Activated CD4-positive, alpha-beta T cell treated with anti-CD3 and anti-CD28 coated beads, Interleukin-2, amount 50 U/mL, for 4 hours (primary cell): ENCODE measurements at places on chromosomes 5 and 9.

GRCh38 chr9:122190597-122191381, 31.1 kb downstream of the MORN5 start:
- no peak for DNase-seq

DNA sequence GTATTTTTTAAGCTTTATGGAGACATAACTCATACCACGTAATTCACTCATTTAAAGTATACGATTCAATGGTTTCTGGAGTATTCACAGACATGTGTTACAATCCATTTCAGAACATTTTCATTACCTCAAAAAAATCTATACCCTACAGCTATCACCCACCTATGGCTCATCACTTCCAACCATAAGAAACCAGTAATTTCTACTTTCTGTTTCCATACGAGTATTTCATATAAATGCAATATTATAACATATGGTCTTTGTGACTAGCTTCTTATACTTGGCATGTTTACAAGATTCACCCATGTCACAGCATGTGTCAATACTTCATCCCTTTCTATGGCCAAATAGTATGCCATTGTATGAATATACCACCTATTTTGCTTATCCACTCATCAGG, 18.8 kb downstream of the UBQLN1 start:
- DNase-seq, result no peak

GRCh38 chr9:81476813-81477490, 212.4 kb downstream of the TLE1 start:
- DNase-seq, result no peak

- no peak for DNase-seq
Observed at GRCh38 chr5:96175090-96175489, 213.4 kb upstream of the ELL2 start.

DNA sequence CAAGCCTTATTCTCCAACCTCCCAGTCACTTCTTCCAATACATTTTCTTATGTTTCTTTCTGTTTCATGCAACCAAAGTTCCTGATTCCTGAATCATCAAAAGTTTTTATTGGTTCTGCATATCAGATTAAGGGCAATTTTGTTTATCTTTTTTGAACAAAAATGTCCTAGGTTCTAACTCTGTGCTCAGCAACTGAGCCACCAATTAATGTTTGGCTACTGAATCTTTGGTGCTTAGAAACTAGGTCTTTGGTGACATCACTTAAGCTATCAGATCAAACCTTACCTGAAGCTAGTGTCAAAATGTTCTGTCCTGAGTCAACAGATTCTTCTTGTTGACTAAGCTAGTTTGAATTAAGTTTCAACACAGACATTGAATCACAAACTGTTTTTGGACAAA, 56.1 kb downstream of the FGF18 start:
- DNase-seq, result no peak

DNA sequence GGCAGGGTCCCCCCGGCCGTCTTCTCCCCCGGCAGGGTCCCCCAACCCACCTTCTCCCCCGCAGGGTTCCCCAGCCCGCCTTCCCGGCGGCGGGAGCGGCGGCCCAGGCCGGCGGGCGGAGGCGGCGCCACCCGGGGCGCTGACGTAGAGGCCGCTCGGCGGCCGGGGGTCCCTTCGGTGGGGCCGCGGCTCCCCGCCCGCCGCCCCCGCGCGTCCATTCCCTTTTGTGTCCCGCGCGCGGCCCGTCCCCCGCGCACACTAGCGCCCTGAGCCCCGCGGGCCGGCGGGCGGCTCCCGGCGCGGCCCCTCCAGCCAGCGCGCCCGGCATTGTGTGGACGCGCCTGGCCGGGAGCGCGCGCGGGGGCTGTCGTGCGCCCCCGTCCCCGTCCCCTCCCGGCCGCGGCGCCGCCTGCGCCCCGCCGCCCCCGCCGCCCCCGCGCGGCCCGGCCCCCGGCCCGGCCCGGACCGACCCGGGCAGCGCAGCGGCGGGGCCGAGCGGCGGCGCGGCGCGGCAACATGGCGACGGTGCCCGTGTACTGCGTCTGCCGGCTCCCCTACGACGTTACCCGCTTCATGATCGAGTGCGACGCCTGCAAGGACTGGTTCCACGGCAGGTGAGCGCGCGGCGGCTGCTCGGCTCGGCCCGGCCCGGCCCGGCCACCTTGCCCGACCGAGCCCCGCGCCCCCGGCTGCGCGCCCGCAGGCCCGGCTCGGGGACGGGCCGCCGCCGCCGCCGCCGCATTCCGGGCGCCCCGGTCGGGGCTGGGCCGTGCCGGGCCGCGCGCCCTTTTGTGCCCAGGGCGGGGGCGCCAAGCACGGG, at the start of gene PHF2:
PHF2 (plus strand) TSS at position 327 of the 820 bp plus-strand sequence; CDS start at position 517, 190 bp downstream.
- DNase-seq, result peak; percentile 29

DNA sequence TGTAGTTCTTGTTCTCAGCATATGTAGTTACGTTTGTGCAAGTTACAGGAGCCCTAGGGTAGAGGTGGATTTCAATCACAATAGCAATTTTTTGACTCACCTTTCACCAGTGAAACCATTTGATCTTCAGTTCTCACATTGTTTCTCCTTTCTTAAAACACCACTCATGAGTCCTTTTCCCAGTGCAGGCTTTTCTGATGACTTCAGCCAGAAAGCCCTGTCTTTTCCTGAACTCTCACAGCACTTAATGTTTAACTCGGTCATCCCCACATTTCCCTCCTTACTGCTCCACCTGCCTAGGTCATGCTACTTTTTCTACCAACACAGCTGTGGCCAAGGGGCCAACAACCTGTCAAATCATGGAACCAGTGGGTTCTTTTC, 37.9 kb downstream of the ARHGEF28 start:
- no peak for DNase-seq

DNA sequence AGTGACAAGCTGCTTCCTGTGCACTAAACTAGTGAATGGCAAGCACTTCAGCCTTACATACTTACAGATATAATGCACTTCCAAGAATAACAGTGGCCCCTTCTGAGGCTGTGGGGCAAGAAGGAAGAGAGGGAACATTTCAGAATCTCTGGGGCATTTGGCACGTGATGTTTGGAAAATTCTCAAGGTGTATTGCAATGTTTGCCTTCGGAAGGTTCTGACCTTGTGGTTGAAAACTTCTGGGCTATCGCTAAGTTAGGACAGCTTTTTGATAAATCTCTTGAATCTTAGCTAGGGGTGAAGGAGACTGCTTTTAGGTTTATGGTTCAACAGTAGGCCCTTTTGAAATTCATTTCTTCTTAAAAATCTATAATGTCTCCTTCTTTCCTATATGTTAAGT, 7.1 kb upstream of the FGF10 start:
- no peak for DNase-seq

DNA sequence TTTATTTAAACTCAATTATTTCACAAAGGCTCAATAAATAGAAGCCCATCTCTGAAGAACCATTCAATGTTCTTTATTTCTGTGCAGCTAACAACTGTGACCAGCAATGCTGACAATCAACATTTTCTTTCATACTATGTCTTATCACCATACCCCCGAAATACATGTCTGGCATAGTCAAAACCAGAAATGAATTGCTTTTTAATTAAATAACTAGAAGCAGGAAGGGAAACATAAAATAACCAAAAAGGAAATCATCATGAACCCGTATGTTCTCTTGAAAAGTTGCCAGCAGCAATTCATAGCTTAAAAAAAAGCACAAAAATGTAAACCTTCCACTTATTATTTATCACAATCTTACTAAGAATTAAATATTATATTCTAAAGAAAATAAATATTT, 212.4 kb downstream of the TMEM232 start:
- no peak for DNase-seq

DNA sequence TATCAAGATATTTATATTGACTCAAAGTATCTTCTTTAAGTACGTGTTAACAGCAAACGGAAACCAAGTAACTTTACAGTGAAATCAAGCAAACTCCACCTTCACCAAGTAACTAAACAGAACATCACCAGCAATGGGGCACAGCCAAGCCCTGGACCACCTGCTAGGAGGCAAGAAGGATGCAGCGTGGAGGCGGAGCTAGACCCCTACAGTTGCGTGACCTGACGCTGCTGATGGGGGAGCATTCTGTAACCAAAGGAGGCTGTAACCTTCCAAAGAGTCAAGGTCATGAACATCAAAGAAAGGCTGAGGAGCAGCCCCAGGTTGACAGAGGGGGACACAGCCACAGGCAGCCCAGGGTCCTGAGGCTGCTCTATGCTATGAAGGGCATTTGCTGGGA, 6.1 kb downstream of the VAV2 start:
- no peak for DNase-seq

- DNase-seq, result no peak
Observed at GRCh38 chr9:122425087-122425486, 52.6 kb downstream of the OR1J1 start.
